ENCODE measurements at places on chromosomes 1 and 21. TPM values are rescaled to one million over a fixed set of nuclear protein-coding genes. Genes with fewer than 3 reads are reported as not detected.

- no peak overlapping the region for H3K27ac ChIP-seq
- H3K4me1 ChIP-seq: no peaks in the 10 kb centered on the region
- no peak for DNase-seq
- H3K36me3 ChIP-seq: no peaks in the 10 kb centered on the region
Observed at GRCh38 chr1:14896381-14897079, 257.0 kb upstream of the TMEM51 start.

GRCh38 chr1:224789311-224789710 lies 140.2 kb upstream of the DNAH14 start:
- no peaks in the 10 kb centered on the region for H3K27me3 ChIP-seq
- no peak overlapping the region for H3K4me3 ChIP-seq

GRCh38 chr21:24714646-24715200 lies 892.6 kb downstream of the MRPL39 start:
- H3K27me3 ChIP-seq: no peaks in the 10 kb centered on the region
- H3K4me1 ChIP-seq: no peaks in the 10 kb centered on the region
- DNase-seq: no peak

DNA sequence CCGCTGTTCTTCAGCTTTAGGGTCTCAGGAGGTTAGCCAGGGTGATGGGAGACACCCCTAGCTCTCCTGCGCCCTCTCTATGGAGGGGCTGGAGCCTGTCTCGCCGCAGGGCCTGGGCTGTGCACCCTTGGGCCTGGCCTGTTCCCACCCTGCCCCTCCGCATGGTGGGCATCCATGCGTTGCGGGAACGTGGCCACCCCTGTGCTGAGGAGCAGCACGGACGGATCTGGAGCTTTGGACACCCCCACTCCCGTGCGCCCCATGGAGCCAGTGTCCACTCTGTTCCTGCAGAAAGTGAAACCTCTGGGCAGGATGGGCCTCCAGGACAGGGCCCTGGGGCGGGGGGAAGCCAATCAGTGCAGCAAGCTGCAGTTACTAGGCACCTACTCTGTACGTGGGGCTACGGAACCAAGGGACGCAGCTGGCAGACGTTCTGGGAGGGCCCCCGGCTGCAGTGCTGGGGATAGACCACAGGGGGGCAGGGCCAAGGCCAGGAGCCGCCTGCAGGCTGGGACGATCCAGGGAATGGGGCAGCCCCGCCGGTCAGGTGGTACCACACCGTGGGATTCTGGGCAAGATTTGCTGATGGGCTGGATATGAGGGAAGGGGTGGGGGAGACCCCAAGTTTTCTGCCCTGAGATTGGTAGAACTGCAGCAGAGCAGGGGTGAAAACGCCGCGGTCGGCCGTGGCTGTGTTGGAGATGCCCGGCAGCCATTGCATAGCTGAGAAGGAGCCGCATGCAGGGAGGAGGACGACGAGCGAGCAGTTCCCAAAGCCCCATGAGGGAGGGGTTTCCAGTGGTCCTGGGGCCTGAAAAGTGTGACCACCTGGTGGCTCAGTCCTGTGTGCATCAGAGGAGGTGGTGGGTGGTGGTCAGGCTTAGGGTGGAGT lies 43.3 kb downstream of the TP73 start:
- no peaks in the 10 kb centered on the region for H3K36me3 ChIP-seq
- H3K4me3 ChIP-seq: no peak overlapping the region
- no peaks in the 10 kb centered on the region for H3K4me1 ChIP-seq
- H3K27ac ChIP-seq: no peak overlapping the region

Gene LDLRAD1
- total RNA-seq: 6.5 TPM

DNA sequence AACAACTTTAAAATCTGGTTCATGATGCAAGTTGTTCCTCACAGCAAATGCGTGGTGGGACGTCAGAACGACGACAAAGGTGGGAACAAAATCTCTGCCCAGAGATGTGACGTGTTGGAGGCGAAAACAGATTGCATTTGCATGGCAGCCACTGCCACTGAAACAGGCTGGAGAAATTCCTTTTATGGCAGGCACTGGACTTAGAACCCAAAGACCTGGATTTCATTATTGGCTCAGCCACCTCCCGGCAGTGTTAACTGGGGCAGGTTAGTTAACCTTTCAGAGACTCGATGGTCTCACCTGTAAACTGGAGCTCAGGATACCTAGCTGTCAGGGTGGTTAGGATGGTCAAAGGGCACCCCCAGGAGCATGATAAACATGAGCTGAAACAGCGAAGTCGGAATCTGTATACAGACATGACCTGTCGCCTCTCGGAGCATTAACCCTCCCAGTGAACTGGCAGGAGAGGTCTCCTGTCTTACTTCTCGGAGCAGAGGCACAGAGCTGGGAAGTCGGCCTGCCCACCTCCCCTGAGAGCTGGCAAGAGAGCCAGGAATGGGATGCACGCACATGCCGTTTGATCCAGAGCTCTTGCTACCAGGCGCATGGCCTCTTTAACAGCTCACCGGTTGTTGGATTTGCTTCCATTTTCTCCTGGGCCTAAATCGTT lies 59.2 kb upstream of the TARBP1 start:
- H3K27me3 ChIP-seq: no peaks in the 10 kb centered on the region
- H3K27ac ChIP-seq: no peak overlapping the region
- H3K36me3 ChIP-seq: no peaks in the 10 kb centered on the region
- no peak for DNase-seq

Gene PDZK1
- total RNA-seq: 0.29 TPM

DNA sequence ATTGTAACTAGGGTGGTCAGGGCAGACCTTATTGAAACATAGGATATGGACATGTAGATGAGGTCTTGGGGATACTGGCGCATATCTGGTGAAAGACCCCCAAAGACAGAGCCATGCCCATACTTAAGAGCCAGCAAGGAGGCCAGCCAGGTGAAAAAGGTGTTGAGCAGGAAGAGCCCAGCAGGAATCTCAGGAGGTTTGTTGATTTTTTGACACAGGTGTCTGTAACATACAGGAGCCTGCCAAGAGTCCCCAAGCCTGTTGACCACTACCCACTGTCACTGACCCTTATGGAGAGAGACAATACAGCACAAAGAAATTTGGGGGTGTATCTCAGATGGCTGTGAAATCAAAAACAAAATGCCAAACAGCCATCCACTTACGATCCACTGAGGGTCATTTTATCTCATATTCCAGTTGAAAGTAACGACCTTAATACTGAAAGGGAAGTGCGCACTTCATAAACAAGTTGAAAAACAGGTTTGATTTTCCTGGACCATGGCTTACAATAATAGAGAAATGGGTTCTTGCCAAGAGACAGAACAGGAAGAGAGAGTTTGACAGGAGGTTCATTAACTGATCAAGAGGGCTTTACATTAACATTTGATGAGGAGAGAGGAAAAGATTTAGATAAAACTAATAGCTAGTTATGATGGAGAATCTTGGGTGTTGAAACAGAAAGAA lies 163.6 kb downstream of the GLUL start:
- H3K4me3 ChIP-seq: no peak overlapping the region
- H3K4me1 ChIP-seq: no peaks in the 10 kb centered on the region
- H3K27me3 ChIP-seq: no peaks in the 10 kb centered on the region
- DNase-seq: no peak

DNA sequence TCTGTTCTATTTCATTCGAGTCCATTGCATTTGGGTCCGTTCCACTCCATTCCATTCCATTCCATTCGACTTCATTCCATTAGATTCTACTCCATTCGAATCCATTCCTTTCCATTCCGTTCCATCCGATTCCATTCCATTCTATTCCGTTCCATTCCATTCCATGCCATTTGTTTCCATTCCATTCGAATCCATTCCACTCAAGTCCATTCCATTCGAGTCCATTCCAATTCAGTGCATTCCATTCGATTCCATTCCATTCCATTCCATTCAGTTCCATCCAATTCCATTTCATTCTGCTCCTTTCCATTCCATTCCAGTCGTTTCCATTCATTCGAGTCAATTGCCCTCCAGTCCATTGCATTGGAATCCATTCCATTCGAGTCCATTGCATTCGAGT lies 2603.7 kb upstream of the TPTE start:
- no peaks in the 10 kb centered on the region for H3K27me3 ChIP-seq
- no peak for DNase-seq
- no peak overlapping the region for H3K4me3 ChIP-seq
- no peaks in the 10 kb centered on the region for H3K4me1 ChIP-seq
- no peak overlapping the region for H3K27ac ChIP-seq

GRCh38 chr1:39933956-39934941 lies 20.7 kb upstream of the MFSD2A start:
- peak; percentile 56 for DNase-seq
- no peak overlapping the region for H3K4me3 ChIP-seq
- H3K27ac ChIP-seq: peak overlapping the region; percentile 82
- no peaks in the 10 kb centered on the region for H3K36me3 ChIP-seq

Gene S100A13
- 80.0 TPM for total RNA-seq

GRCh38 chr1:200253774-200254495 lies 155.9 kb downstream of the ZNF281 start:
- DNase-seq: no peak
- no peaks in the 10 kb centered on the region for H3K36me3 ChIP-seq
- no peak overlapping the region for H3K4me3 ChIP-seq
- no peaks in the 10 kb centered on the region for H3K4me1 ChIP-seq
- H3K27ac ChIP-seq: no peak overlapping the region
- H3K27me3 ChIP-seq: no peaks in the 10 kb centered on the region

DNA sequence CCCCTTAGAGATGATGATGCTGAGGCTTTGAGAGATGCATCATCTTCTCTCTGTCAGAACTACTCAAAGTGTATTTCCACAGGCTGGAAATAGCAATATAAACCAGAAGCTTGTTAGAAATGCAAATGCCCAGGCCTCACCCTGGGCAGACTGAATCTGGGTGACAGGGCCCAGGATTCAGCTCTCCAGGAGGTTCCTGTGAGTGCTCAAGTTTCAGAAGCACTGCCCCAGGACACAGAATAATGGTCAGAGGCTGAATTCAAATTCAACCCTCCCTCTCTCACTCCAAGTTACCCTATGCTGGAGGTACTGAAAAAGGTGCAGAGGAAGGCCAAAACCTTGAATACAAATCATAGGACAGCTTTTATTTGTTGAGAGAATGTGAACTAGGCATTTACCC lies 98.5 kb upstream of the NGF start:
- no peak for DNase-seq
- no peaks in the 10 kb centered on the region for H3K27me3 ChIP-seq
- H3K4me3 ChIP-seq: no peak overlapping the region
- no peak overlapping the region for H3K27ac ChIP-seq

DNA sequence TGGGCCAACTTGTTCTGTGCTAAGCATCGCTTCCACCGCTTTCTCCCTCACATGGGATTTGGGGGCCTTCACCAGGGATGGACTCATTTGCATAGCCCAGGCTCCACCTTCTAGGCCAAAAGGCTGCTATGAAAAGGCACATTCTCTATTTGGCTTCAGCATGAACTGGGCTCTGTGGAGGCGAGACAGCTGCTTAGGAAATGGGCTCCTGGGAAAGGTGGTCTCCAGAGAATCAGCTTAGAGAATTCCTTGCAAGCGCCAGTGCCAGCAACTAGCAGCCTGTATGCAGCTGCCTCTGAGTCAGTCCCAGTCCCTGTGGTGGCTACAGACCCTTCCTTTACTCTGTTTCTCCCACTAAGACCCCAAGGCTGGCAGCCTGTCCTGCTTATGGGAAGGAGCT lies 214.5 kb downstream of the HIVEP3 start:
- H3K36me3 ChIP-seq: no peaks in the 10 kb centered on the region
- H3K27me3 ChIP-seq: no peaks in the 10 kb centered on the region
- no peak overlapping the region for H3K4me3 ChIP-seq
- DNase-seq: no peak
- H3K27ac ChIP-seq: no peak overlapping the region

DNA sequence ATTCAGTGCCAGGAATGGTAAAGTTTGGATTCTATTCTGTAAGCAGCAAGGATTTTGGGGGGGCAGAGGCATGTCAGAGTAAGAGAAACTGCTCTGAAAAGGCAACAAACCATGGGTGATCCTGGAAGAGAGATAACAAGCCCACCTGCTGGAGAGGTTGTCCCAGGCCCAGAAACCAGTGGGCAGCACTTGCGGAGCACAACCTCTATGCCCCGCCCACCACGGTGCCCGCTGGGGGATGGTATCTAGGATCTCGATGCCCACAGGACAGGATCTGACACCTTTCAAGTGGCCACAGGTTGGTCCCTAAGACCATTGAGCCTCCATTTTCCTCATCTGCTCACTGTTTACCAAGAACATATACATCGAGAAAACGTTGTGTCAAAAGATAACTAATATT lies 20.3 kb upstream of the MUL1 start:
- H3K4me3 ChIP-seq: no peak overlapping the region
- H3K27me3 ChIP-seq: peaks cover 7% of the 10 kb centered on the region
- H3K4me1 ChIP-seq: no peaks in the 10 kb centered on the region

Gene KIF17
- total RNA-seq: 4.5 TPM

- peaks cover 8% of the 10 kb centered on the region for H3K36me3 ChIP-seq
- DNase-seq: no peak
- peaks cover 7% of the 10 kb centered on the region for H3K4me1 ChIP-seq
- no peak overlapping the region for H3K4me3 ChIP-seq
- no peaks in the 10 kb centered on the region for H3K27me3 ChIP-seq
Observed at GRCh38 chr1:109993885-109994284, 9.3 kb downstream of the AHCYL1 start.
